ENCODE measurements at places on chromosomes 4 and X. TPM values are rescaled to one million over a fixed set of nuclear protein-coding genes. Genes with fewer than 3 reads are reported as not detected.

The GUCY1A1 gene
- total RNA-seq: 0.21 TPM

The C4orf50 gene
- 0.13 TPM for total RNA-seq

The NLGN4X gene
- not detected for total RNA-seq

The CASK gene
- total RNA-seq: 45.4 TPM

The ANOS1 gene
- 0.03 TPM for total RNA-seq

The EXOC1L gene
- total RNA-seq: not detected

The HMX1 gene
- not detected for total RNA-seq
